Putamen (tissue), 1 donor: ENCODE measurements at places on chromosomes 13 and 19.
A peak's percentile ranks its signal among the peaks of the same experiment; 100 is the strongest.

- no peak for DNase-seq
Observed at GRCh38 chr13:99265821-99266426, 7.7 kb upstream of the GPR18 start.

GRCh38 chr13:45451282-45451681 is 13.5 kb upstream of the COG3 start:
- no peak for DNase-seq

DNA sequence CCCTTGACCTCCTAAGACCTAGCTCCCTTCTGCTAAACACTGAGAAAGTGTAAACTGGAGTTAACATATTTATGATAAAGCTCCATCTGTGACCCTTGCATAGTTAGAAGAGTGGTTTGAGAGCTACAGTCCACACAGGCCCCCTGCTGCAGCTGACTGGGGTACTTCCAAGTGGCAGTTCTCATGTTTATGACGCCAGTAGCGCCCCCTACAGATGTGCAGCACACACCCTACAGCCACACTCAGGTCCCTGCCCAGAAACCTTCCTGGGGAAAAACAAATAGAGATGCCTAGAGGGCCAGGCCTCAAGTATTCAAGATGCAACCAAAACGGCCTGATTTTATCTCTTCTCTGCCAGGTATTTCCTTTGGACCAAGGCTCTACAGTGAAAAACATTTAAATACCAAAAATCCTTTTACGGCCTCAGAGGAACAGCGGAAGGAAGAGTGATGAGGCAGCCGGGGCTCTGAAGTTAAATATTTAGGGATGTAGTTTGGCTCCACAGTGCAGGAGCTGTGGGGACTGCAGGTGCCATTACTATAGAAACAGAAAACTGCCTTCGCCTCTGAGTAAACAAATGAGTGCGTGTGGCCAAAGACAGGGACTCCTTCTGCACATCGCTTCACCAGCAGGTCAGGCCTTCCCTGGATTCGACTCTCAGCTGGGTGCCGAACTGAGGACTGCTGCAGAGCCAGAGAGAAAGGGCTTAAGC is 553.1 kb downstream of the EFNB2 start:
- no peak for DNase-seq

DNA sequence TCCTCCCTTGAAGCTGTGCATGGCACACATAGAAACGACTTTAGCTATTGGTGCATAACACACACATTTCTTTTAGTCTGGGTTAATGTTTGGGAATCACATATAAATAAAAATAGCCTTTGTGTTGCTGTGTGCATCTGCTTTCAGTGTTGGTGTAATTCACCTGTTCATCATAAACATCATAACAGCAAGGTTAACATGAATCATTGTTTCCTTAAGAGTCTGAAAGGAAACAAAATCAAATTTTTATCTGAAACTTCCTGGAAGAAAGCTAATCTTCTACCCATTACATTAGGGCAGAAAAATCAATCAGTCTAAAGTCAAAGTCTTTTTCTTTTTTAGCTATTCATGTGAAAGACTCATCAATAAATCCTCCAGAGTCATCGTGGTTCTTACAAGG is 35.0 kb upstream of the TNFSF11 start:
- DNase-seq, result no peak

- DNase-seq, result peak; percentile 7
Observed at GRCh38 chr13:28531077-28531844, 36.3 kb upstream of the FLT1 start.

DNA sequence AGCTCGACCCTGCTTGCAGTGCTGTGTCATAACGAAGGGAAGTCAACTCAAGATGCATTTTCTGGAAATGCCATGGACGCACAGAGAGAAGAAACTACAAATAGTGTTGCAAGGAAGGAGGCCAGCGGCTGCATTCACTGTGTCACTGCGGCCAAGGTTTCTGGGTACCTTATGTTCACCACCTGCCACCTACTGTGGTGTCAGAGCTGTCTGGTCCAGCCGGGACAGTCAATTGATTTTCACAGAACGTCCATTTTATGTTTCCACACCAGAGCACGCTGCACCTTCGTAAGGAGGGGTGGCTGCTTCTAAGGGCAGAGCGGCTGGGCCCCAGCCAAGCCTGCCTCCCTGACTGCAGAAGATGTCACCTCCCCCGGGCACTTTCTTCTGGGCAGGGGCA is 17.7 kb downstream of the TSHZ3 start:
- no peak for DNase-seq

DNA sequence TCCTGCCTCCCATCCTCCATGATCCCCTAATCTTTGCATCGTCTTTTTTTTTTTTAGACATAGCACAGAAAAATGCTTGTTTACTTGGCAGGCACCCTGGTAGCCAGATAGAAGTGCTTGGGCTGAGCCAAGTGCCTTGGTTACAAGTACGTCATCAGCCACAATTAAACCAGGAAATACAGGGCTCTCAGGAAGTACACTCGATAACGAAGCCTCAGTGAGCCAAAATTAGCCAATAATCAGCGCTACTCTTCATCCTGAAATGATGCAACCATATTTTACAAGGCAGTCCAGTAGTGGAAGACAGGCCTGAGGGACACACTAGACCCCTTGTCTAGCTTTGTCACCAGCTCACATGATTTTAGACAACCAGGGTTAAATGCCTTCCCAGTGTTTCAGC is 194.0 kb upstream of the NBEA start:
- DNase-seq, result peak; percentile 7

DNA sequence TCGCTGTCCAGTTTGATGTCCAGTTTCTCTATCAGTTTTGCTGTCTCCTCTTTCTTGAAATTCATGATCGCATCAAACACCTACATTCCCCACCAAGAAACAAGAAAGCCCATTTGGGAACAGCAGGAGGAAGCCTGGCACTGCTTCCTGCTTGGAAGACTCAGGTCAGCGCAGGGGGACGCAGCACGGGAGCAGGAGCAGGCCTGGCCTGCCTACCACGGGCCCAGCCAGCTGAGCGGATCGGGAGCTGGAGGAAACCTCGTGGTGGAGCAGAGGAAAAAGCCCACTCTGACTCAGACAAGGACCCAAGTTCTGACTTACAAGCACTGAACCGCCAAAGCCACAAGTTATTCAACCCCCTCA is 3.9 kb downstream of the EEF2 start:
- DNase-seq, result no peak

GRCh38 chr19:49488046-49488862 is 846 bp downstream of the RPL13A start:
- DNase-seq, result no peak

DNA sequence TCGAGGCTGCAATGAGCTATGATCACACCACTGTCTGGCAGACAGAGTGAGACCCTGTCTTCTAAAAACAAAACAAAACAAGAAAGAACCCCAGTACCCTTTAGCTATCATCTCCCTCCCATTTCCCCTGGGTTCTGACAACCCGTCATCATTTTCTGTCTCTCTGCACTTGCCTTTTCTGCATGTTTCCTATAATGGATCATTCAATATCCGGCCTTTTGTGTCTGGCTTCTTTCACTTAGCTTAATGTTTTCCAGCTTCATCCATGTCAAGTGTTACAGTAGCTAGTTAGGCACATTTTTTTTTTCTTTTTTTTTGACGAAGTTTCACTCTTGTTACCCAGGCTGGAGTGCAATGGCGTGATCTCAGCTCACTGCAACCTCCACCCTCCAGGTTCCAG is 16.5 kb downstream of the AP2S1 start:
- no peak for DNase-seq

DNA sequence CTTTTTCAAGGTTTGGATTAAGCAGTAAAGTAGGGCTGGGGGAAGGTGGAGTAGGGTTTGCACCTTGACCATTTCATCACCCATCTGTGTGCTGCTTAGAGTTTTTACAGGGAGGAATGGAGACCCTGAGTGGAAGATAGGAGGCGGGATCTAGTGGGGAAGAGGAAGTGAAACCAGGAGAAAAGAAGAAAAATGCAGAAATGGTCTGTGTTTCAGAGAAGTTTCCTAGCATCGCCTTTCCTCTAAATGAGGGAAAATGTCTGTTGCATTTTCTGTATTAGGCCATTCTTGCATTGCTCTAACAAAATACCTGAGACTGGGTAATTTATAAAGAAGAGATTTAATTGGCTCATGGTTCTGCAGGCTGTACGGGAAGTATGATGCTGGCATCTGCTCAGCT is 64.1 kb downstream of the TPT1 start:
- no peak for DNase-seq

GRCh38 chr19:47021536-47022139 is 2.0 kb downstream of the NPAS1 start:
- DNase-seq, result no peak

GRCh38 chr13:108911807-108912206 is 282.4 kb downstream of the MYO16 start:
- DNase-seq, result no peak

DNA sequence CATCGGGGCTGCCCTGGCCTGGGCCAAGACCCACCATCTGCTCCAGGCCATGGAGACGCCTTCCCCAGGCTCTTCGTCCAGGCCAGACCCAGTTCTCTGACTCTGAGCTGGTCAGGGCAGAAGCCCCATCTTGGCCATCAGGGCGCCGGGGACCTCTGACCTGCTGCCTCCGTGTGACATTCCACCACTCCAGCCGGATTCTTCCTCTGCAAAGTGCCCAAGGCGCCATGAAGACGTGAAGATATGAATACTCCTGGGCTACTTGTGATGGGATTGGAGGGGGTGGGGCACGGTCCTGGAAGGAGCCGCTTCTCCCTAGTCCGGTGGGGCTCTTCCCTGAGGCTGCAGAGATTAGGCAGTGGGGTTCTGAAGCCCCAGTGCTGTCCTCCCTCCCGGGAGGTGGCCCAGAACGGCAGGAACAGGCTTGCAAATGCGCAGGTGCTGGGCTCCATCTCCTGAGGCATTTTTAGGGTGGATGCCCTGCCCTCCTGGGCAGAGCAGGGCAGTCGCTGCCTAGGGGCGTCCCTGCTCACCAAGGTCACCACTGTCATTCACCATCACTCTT is 26.0 kb upstream of the SLC7A10 start:
- DNase-seq, result no peak

DNA sequence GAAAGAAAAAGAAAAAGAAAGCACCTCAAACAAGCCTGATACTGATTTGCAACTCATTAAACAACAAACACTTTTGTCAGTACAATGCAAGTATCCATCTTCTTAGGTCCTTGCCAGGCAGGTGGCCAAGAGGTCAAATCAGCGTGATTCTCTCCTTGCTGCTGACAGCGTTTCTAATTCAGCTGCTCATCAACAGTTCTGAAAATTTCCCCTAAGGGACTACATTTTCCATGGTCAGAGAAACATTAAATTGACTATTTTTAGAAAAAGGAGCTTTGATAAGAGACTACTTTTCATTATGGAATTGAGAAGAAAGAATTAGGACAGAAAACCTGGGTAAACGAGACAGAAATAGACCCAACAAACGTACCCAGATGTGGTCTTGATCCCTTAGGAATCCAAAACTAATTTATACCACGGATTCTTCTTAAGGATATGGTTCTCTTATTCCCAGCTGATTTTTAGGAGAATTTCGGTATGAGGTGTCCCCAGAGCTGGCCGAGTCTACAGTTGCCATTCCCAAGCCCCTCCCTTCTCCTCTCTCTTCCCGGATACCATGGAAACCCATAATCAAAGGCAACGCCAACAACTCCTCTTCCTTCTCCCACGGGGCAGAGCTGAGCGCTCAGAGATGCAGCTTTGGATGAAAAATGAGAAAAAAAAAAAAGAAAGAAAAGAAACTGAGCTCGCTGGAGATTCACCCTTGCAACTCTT is 29.5 kb upstream of the CEBPG start:
- peak; percentile 69 for DNase-seq

GRCh38 chr19:6720369-6721137 is at the start of gene C3:
Gene C3 (minus strand): TSS chr19:6720650. CDS start chr19:6720589, 61 bp downstream.
- peak; percentile 50 for DNase-seq

- DNase-seq, result no peak
Observed at GRCh38 chr19:7149956-7150705, 80.6 kb downstream of the ZNF557 start.

GRCh38 chr13:72144636-72145035 is 277.6 kb upstream of the DACH1 start:
- DNase-seq, result no peak

DNA sequence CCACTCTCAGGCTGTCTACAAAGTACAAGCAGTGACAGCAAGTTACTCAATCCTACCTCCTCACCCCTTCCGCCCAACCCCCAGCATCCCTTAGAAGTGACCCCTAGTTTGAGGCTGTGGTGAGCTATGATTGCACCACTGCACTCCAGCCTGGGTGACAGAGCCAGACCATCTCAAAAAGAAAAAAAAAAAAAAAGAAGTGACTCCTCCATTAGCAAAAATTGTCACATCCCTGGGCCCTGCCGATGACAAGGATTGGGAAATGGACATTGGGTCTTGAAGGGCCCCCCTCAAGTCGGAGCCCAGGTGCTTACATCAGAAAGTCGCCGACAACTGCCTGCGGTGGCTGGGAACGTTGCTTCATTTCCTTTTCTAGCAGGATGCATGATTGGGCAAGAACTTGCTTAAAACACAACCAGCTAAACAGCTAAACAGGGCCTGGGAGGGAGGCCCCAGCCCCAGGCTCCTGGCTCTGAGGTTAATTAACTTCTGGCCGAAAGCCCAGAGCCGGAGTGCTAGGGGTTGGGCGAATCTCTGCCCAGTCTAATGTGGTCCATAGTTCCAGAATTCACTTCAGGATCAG is 15.3 kb downstream of the RAB3D start:
- peak; percentile 53 for DNase-seq

- DNase-seq, result no peak
Observed at GRCh38 chr19:54319049-54319448, 6.1 kb upstream of the LILRA5 start.

GRCh38 chr13:24267801-24268200 is 41.6 kb upstream of the C1QTNF9 start:
- no peak for DNase-seq

DNA sequence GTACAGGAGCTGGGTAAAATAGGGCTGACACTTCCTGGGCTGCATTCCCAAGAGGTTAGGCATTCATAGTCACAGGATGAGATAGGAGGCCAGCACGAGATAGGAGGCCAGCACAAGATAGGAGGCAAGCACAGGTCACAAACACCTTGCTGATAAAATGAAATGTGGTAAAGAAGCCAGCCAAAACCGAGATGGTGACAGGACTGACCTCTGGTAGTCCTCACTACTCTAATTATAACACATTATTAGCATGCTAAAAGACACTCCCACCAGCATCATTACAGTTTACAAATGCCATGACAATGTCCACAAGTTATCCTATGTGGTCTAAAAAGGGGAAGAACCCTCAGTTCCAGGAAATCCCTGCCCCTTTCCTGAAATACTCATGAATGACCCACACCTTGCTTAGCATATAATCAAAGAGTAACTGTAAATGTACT is 20.9 kb upstream of the IGSF23 start:
- DNase-seq, result no peak

GRCh38 chr13:36332986-36333385 is 13.2 kb downstream of the SPART start:
- DNase-seq, result no peak

DNA sequence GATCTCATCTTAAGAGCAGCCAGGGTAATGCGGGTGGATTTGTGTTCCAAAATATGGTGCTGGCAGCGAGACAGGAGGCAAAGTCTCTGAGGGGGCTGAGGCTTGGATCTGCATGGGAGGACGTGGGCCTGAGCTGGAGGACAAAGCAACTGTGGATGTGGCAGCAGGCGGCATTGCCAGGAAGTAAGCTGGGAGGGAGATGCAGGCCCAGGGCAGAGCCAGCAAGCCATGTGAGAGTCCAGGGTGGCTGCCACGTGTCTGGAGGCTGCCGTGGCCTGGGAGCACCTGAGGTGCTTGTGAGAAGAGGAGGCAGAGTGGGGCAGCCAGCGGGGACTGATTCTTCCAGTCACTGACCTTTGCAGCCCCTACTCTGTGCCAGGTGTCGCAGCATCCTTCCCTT is 52.0 kb downstream of the DPF1 start:
- DNase-seq, result peak; percentile 26
